NCI-H1417 (cell line): ENCODE measurements at places on chromosomes 13 and 19.

DNA sequence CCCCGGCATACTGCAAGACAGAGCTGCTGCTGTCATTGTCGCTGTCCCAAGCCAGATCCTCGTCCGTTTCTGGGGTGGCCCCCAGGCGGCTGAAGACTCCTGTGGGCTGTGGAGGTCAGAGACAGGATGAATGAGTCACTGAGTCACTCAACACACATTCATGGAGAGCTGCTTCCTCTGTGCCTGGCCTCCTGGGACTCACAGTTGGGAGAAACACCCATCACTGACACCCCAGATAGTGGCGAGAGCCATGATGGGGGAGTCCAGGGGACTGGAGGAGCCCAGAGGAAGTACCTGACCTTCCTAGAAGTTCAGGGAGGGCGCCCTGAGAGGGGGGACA lies 26.0 kb downstream of the C19orf47 start:
- no peak for DNase-seq

- DNase-seq = no peak
Measured at GRCh38 chr19:7829166-7829520, 875 bp upstream of the EVI5L start.

- peak; percentile 37 for DNase-seq
Measured at GRCh38 chr19:15288146-15288963, 44.0 kb downstream of the BRD4 start.

DNA sequence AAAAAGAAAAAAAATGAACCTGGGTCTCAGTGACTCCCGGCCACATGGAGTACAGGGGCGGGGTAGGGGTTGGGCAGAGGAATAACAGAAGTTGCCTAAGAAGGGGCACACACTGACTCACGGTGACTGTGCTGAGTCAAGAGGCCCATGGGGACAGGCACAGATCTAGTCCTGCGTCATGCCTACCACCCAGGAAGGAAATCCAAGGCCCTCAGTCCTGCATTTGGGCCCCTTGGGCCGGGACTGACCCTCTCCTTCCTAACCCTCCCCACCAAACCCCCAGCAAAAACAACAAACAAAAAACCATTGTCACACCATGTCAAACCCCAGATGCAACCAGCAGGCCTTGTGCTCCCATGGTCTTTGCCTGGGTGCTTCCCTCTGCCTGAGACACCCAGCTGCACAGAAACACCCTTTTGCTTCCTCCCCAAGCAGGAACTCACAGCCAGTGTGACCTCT lies 9.6 kb upstream of the NOTCH3 start:
- DNase-seq = no peak

DNA sequence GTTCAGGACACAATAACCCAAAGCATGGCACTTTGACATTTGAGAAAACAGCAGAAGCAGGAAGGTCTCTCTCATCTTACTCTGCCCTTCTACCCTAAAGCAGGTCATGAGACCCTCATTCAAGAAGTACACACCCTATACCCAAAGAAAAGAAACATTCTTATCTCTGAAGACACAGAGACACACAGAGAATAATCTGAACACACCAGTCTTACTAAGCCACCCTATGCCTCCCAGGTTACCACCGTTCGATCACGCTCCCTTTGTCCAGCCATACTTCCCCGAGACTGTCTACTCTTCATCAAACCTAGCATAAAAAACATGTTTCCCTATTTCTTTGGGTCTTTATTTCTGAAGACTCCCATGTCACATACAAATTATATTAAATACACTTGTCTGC lies 66.5 kb upstream of the ANKRD10 start:
- DNase-seq = no peak

- peak; percentile 73 for DNase-seq
Measured at GRCh38 chr19:43618921-43619261, 538 bp downstream of the ZNF428 start.

DNA sequence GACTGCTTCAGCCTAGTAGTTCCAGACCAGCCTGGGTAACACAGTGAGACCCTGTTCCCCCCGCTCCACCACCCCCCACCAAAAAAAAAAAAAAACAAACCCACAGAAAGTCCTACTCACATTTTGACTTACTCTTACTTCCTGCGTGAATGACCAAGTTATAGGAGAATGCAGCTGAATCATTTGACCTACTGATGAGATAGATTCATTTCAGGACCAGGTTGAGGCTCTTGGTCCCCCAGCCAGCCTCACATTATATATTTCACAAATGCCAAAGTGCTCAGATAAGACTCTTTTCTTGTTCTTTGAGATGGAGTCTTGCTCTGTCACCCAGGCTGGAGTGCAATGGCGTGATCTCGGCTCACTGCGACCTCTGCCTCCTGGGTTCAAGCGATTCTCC lies 70.2 kb downstream of the KLF5 start:
- no peak for DNase-seq

DNA sequence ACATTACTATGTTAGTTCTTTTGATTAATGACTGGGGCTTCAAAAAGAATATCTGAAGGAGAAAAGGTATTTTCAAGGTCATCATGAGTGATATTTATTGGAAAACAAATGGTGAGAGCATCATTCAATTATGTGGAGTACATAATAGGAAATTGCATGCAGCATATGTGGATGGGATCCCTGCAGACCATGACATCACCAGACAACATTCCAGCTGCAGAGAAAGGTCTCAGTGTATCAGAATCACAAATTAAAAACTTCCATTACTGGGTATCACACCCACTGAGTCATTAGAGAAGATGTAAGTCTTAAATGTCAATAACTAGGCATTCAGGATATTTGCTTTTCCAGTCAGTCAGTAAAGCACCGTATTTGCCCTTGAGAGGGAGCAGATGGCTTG lies 574.4 kb upstream of the SLC10A2 start:
- no peak for DNase-seq

GRCh38 chr13:67087527-67087926 lies 142.6 kb downstream of the PCDH9 start:
- DNase-seq = no peak

- peak; percentile 99 for DNase-seq
Measured at GRCh38 chr19:459724-460511, 915 bp downstream of the SHC2 start.

- peak; percentile 96 for DNase-seq
Measured at GRCh38 chr19:883661-884211, 9.3 kb downstream of the MED16 start.

DNA sequence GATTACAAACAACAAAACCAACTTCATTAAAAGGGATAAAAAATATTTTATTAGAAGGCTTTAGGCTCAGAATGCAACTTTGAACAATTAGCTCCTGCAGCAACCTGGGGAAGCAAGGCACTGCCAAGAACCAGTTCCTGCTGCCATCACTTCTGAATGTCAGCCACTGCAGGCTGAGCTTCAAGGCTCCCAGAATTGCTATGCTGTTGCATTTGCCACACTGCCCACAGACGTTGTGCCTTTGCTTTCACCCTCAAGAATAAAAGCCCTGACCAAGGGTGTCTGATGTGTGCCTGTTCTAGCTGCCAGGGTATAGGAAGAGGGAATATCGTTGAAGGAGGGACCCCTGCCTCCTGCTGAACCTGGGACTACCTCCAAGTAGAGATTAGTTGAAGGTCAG lies 238.4 kb downstream of the ITGBL1 start:
- peak; percentile 35 for DNase-seq

GRCh38 chr19:13588957-13589833 lies 82.9 kb upstream of the CACNA1A start:
- DNase-seq = peak; percentile 68

GRCh38 chr13:94028234-94028633 lies 451.2 kb downstream of the DCT start:
- DNase-seq = no peak

DNA sequence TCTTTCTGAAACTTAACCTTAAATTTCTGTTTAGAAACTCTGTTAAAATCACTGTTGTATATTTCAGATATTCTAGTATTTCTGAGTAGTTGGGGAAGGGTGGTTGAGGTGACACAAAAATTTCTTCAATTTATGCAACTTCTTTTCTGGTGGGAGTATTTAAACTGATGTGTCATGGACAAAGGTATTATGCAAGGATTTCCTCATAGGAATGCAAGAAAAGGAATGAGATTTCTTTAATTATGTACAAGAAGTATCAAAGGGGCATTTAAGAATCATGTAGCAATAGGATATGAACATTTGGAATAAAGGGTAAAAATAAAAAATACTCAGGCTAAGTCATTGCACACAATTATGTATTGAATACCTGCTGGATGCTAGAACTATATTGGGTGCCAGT lies 575.8 kb upstream of the KLF12 start:
- DNase-seq = no peak

- DNase-seq = no peak
Measured at GRCh38 chr13:102132777-102133295, 269.0 kb downstream of the FGF14 start.

GRCh38 chr19:17997969-17998826 lies 9.8 kb upstream of the ARRDC2 start:
- DNase-seq = no peak

- DNase-seq = no peak
Measured at GRCh38 chr13:34869696-34870095, 72.4 kb upstream of the NBEA start.

- DNase-seq = no peak
Measured at GRCh38 chr19:33505823-33506222, 15.8 kb downstream of the PEPD start.

- peak; percentile 99 for DNase-seq
Measured at GRCh38 chr19:39445196-39446111, at the start of gene SUPT5H. Gene SUPT5H (plus strand): TSS chr19:39445582. CDS start chr19:39445891, 309 bp downstream.

DNA sequence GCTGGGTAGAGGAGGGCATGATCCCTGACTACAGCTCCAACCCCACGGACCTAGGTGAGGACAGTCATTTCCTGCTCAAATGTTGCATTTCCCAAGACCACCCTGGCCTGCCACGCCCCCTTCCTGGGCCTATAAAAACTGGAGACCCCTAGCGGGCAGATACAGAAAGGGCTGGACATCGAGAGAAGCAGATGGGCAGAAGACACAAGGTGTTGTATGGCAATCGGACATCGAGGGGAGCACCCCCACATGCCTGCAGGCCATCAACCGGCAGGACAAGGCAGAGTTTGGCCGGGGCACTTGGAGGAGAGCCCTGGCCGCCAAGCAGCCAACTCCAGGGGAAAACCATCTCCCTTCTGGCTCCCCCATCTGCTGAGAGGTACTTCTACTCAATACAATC lies 746.4 kb downstream of the PCDH9 start:
- no peak for DNase-seq

- no peak for DNase-seq
Measured at GRCh38 chr19:38942471-38943181, 11.9 kb downstream of the MRPS12 start.

DNA sequence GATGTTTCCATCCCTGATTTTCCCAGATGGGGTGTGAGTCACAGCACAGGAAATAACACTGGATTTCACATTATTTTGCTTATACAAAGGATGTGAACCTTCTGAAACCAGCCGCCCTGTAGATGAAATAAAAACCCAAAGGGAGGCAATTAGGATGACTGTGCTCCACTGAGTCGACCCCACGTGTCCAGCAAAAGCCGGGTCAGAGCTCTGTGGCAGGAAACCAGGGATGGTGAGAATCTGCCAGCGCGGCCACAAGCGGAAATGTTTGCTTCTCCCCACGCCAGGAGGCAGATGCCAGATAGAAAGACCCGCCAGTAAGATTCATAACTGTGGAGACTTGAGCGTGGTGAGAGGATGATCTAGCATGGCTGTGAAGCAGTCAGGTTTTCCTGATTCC lies 764.4 kb downstream of the LIG4 start:
- DNase-seq = no peak

DNA sequence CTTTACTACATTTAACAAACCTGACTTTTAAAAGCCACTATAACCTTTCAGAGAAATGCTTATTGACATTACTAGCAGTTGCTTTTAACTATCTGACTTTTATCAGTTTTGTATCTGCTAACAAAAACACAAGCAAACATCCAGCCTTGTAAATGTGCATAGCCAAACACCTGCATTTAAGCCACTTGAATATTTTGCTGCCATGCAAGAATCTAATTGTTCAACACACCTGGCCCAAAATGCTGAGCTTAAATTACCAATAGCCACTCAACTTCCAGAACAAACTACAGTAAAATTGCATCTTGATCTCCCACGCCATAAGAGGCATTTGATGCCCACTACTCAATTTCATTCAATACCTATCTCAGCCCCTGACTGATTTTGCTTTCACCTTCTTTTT lies 9.3 kb downstream of the ZIC5 start:
- peak; percentile 75 for DNase-seq

- no peak for DNase-seq
Measured at GRCh38 chr19:18299654-18300053, 18.2 kb upstream of the JUND start.

DNA sequence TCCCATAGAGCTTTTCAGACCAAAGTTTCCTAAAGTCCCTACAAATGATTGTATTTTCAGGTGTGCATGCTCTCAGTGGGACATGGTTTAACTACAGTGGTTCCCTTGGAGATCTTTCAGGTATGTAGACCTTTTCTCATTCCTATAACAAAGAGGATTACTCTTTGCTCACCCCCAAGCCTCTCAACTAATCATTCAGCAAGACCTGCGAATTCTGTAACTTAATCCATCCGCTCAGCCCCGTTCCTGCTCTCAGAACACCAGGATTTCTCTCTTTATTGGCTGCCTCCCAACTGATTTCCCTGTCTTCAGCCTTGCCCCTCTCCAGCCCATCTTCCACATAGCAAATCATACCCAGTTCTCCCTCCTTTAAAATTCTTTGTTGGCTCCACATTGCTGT lies 253.6 kb downstream of the MTUS2 start:
- DNase-seq = no peak

GRCh38 chr13:105363261-105364190 lies 1171.9 kb downstream of the EFNB2 start:
- DNase-seq = no peak

DNA sequence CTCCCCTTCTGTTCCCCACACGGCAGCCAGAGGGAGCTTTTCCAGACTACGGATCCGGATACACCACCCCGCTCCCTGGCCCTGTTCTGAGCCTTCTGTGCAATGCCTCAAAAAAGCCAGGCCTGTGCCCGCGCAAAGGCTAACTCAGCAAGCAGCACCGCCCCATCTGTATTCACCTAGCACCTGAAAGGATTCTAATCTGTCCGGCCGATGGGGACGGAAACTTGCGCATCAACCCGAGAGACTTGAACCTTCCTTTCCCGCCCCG lies 589 bp downstream of the ZBTB45 start:
- DNase-seq = peak; percentile 57

DNA sequence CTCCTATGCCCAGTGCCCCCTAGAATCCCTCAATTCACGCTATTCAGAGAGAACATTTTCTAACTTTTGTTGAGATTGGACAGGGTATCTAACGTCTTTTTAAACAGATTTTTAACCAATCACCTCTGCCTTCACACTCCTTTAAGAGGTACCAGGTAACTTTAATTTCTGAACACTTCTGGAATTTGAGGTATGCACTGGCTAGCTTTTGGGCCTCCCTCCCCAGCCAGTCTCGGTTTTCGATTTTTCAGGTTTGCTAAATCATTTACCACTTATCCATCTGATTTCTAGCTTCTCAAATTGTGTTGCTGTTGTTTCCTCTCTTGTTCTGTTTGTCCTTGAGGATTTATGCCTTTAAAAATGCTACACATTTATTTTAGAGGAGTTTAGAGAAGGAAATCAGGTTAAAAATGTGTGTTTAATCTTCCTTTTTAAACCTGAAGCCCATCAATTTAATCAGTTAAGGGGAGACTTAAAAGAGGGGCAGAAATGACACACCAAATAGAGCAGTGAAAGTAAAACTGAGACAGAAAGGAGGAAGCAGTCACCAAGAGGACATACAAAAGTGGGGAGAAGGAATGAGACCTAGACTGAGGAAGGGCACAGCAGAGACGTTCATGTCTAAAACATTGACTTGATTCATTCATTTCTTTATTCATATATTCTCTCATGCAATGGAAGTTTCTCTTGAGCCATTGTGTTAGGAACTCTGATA lies 139.6 kb upstream of the HTR2A start:
- DNase-seq = no peak

- no peak for DNase-seq
Measured at GRCh38 chr13:111491021-111491420, 170.6 kb downstream of the TEX29 start.

GRCh38 chr13:53343361-53343744 lies 314.7 kb downstream of the OLFM4 start:
- DNase-seq = no peak
